Colonic mucosa (tissue), 4 donors: ENCODE measurements at places on chromosomes 6 and 20. TPM values are rescaled to one million over a fixed set of nuclear protein-coding genes. Genes with fewer than 3 reads are reported as not detected.

DNA sequence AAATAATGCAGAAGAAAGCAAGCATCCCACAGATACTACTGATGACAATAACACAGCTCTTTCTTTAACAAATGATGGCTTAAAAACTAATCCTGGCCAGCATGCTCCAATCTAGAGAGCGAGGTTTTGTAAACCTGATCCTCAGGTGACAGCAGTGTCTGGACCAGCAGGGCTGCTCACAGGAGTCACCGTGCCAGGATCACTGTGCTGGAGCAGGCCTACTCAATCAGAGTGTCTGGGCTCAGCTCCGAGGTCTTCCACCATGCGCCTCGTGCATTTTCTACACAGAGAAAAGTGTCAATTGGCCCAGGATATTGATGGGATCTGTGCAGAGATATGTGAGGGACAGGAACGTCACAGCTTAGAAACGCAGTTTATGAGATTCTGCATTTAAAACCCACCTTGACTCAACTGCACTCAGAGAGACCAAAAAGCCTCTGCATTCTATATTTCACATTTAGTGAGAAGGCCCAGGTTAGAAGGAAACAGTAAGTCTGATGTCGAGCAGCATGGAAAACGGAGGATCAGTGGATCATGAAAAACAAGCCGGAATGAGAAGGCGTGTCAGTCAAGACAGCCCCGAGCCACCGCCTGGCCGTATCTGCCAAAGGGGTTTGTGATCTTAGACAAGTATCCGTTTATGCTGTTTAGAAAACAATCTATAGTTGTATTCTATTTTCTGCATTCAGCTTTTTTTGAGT, 7.8 kb downstream of the RAMACL start:
- no peak for DNase-seq
- no peak overlapping the region for H3K27ac ChIP-seq
- H3K36me3 ChIP-seq, result no peaks in the 10 kb centered on the region
- H3K4me1 ChIP-seq, result no peaks in the 10 kb centered on the region
- H3K4me3 ChIP-seq, result no peak overlapping the region

PSORS1C1 gene
- 5.6 TPM for total RNA-seq

CST4 gene
- total RNA-seq, result not detected

DNA sequence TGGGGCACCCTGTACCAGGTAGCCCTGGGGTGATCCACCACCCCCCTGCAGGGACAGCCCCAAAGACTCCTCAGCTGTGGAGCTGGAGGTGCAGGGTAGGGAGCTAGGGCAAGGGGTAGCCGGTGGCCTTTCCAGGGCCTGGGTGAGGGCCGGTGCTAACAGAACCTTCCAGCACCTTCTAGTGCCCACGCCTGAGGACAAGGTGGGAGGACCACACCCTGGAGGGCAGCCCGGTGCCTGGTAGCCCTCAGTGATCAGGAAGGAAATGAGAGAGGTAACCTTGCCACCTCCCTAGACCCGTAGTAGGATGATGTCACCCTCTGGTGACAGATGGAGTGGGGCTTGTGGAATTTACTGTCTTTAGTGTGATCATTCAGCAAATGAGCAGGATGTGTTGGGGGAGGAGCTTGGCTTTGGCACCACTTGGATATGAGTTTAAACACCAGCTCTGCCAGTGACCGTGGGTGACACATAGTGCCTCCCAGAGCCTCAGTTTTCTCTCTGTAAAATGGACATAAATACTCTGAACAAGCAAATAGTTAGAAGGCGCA, 187.7 kb downstream of the NFATC2 start:
- H3K4me3 ChIP-seq, result no peak overlapping the region
- H3K27ac ChIP-seq, result no peak overlapping the region
- H3K4me1 ChIP-seq, result no peaks in the 10 kb centered on the region
- no peaks in the 10 kb centered on the region for H3K27me3 ChIP-seq
- H3K36me3 ChIP-seq, result no peaks in the 10 kb centered on the region
- DNase-seq, result no peak

DNA sequence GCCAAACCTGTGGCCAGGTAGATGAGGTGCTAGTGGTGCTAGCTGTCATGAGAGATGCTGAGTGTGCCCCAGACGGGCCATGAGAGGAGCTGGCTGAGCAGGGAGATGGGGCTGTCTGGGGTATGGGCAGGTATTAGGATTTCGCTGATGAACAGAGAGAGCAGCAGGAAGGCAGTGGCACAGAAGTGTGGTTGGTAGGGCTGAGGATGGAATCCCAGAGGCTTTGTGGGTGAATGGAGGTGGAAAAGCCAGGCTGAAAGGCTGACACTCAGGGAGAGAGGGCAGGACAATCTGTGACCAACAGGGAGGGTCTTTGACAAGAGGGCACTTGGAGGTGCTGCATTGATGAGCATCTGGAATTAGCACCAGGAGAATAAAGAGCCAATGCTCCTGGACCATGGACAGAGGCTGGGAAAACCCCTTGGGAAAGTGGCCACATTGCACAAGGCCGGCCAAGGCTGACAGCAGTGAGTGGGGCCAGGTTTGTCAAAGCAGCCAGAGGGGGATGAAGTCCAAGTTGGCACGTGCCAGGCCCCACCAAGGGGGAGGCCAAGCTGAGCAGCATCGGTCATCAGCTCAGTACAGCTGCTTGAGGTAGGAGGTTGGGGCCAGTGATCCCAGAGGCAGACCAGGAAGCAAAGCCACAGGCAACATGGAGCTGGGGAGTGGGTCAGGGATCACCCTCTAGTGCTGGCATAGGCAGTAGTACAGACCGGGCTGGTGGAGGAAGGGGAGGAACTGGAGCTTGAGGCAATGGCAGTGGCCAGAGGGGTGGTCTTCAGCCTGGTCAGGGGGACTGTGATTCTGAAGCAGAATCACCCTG, 19.7 kb upstream of the SGK2 start:
- H3K4me3 ChIP-seq, result no peak overlapping the region
- no peak for DNase-seq
- no peaks in the 10 kb centered on the region for H3K27me3 ChIP-seq
- H3K36me3 ChIP-seq, result no peaks in the 10 kb centered on the region
- no peaks in the 10 kb centered on the region for H3K4me1 ChIP-seq

DNA sequence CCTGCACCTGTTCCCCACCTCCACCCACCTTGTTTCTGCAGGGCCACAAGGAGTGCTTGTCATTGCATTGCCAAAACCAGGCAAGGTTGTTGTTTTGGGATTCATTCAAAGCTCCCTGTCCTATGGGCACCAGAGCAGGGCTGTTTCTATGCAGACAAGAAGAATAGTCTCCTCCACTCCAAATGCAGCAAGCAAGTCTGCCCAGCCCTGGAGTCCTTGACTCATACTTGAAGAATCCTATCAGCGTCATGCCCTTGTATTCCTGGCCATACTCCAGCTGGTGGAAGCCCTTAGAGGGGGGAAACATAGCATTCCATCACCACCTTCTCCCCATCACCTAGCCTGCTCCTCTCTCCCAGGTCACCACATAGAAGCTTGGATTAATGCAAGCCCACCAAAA, 145.3 kb upstream of the ECI2 start:
- DNase-seq, result no peak
- H3K36me3 ChIP-seq, result no peaks in the 10 kb centered on the region
- no peak overlapping the region for H3K4me3 ChIP-seq

ULBP3 gene
- total RNA-seq, result 1.8 TPM

GRCh38 chr6:146693342-146693741, 94.6 kb downstream of the ADGB start:
- peak; percentile 18 for DNase-seq
- no peaks in the 10 kb centered on the region for H3K27me3 ChIP-seq
- H3K36me3 ChIP-seq, result no peaks in the 10 kb centered on the region
- H3K4me3 ChIP-seq, result no peak overlapping the region

DNA sequence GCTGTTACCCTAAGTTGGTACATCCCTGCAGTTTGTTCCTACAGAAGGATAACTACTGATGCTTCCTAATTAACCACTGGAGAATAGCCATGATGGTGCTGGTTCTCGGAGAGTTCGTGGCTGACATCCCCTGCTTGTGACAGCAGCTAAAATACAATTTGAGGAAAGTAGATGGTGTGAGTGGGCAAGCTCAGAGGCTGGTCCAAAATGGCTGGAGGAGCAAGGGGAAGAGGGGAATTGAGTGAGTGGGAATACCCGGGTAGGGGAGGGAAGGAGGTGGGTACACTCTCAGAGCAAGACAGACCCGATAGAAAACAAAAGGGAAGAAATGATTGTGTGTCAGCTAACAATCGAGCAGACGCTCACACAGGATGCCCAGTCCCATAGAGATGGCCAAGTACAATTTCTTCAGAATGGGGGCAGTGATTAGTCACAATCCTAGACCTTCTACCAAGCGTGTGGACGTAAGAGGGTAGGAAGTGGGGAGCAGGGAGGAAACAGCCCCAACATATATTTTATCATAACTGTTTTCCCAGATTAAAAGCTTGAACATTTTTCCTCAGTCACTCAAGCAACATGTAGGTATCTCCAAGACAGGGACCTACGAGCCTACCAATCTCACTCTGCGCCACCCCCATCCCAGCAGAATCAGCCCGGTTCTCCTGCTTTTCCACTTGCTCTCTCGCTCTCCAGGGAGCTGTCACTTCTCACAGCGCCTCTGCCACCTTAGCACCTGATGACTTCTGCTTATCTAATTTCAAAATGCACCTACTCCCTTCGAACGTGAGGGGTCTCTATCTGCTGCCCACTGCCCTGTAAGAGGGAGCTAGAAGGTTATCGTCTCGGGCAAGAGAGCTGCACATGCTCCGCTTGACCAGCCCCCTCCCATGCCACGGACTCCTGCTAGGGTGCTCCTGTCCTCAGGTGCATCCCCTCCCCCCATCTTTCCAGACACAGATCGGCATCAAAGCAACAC, 26.2 kb downstream of the RIPOR2 start:
- H3K4me3 ChIP-seq, result no peak overlapping the region
- peaks cover 12% of the 10 kb centered on the region for H3K27me3 ChIP-seq
- H3K27ac ChIP-seq, result no peak overlapping the region
- no peaks in the 10 kb centered on the region for H3K4me1 ChIP-seq
- H3K36me3 ChIP-seq, result no peaks in the 10 kb centered on the region

- no peak overlapping the region for H3K27ac ChIP-seq
- no peaks in the 10 kb centered on the region for H3K36me3 ChIP-seq
- H3K4me3 ChIP-seq, result no peak overlapping the region
- no peaks in the 10 kb centered on the region for H3K27me3 ChIP-seq
- DNase-seq, result no peak
These were observed 31.2 kb downstream of the SLX4IP start for GRCh38 chr20:10466325-10466724.

DNA sequence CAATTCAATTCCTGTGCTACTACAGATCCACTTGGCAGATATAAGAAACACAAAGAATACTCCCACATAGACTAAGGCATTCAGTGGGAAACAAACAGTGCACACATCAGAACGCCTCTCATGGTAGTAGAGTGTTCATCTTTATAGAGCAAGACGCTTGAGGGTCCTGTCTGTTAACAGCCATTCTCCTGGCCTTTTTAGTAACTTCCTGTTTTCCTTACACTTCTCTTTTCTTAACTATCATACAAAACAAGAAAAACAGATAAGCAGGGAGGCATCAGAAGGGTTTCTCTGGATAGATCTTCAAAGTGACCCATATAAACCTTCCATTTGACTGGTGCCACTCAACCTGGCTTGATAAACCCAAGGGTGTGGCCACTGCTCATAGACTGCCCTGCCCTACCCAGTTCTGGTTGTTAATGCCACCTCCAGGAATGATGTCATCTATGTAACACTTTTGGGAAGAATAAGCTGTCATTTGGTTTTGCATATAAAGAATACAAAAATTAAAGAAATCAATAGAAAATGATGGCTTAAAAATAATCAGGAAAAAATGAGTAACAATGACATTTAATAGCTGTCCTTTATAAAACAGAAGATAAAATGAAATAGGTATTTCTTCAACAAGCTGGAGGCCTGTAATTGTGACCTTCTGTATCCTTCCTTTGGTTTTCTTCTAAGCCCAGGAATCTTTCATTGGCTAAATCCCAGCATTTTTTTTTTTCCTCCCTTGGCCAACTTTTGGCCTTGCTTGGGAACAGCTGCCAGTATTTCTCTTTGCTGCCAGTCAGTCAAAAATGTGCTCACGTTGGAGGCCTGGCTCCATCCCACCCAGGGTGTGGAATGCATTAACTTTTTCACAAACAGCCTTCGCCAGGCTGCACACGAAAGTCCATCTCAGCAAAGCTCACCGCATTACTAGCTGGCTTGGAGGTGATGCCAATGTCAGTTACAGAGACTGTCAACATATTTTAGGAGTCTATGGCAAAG, 103.5 kb downstream of the GJA10 start:
- H3K27ac ChIP-seq, result no peak overlapping the region
- no peaks in the 10 kb centered on the region for H3K4me1 ChIP-seq
- H3K36me3 ChIP-seq, result no peaks in the 10 kb centered on the region
- no peak for DNase-seq
- no peak overlapping the region for H3K4me3 ChIP-seq

DNA sequence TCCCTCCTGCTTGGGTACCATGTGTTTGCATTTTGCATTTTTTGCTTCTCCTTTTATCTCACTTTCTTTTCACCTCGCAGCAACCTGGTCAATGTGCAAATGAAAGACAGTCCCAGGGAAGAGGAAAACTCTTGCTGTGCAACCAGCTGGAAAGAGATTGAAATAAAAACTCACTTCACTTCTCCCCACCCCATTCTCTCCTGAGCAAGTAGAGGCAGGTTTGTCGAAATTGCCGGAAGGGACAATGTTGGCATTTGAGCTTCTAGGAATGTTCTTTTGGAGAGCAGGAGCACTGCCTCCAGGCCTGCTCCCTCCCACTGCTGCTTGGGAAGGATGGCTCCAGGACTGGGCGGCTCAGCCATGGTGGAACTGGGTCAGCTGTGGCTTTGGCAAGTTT, 30.6 kb downstream of the KCNG1 start:
- H3K4me1 ChIP-seq, result no peaks in the 10 kb centered on the region
- no peak for DNase-seq
- H3K27ac ChIP-seq, result no peak overlapping the region
- no peaks in the 10 kb centered on the region for H3K36me3 ChIP-seq

- H3K27ac ChIP-seq, result no peak overlapping the region
- H3K27me3 ChIP-seq, result no peaks in the 10 kb centered on the region
- no peaks in the 10 kb centered on the region for H3K4me1 ChIP-seq
- peak; percentile 37 for DNase-seq
- H3K36me3 ChIP-seq, result no peaks in the 10 kb centered on the region
These were observed 1.3 kb upstream of the GTSF1L start for GRCh38 chr20:43727980-43728590.

DNA sequence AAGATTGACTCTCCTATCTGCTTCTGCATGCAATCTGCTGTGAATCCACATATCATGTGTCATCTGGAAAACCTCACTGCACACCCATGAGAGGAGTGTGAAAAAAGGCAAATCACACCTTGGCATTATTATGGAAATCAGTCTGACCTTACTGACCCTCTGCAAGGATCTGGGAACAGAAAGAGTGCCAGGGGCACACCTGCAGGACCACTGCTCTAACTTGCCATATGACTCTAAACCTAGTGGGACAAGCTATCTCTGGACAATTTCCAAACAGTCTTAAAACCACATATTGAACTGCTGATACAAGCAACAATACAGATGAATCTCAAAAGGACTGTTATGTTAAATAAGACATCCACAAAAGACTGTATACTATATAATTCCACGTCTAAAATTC, 50.3 kb downstream of the ABHD12 start:
- no peaks in the 10 kb centered on the region for H3K36me3 ChIP-seq
- no peak overlapping the region for H3K4me3 ChIP-seq
- H3K27me3 ChIP-seq, result no peaks in the 10 kb centered on the region
